ENCODE measurements at places on chromosomes 1 and 21.

- H3K4me3 ChIP-seq = no peak overlapping the region
- no peaks in the 10 kb centered on the region for H3K36me3 ChIP-seq
- H3K27me3 ChIP-seq = no peaks in the 10 kb centered on the region
- H3K27ac ChIP-seq = no peak overlapping the region
Observed at GRCh38 chr1:238364214-238364892, 473.6 kb upstream of the ZP4 start.

GRCh38 chr1:3948344-3948743 lies 48.3 kb upstream of the C1orf174 start:
- H3K4me1 ChIP-seq = peaks cover 3% of the 10 kb centered on the region
- DNase-seq = no peak
- H3K27me3 ChIP-seq = no peaks in the 10 kb centered on the region
- H3K4me3 ChIP-seq = no peak overlapping the region
- H3K36me3 ChIP-seq = no peaks in the 10 kb centered on the region

DNA sequence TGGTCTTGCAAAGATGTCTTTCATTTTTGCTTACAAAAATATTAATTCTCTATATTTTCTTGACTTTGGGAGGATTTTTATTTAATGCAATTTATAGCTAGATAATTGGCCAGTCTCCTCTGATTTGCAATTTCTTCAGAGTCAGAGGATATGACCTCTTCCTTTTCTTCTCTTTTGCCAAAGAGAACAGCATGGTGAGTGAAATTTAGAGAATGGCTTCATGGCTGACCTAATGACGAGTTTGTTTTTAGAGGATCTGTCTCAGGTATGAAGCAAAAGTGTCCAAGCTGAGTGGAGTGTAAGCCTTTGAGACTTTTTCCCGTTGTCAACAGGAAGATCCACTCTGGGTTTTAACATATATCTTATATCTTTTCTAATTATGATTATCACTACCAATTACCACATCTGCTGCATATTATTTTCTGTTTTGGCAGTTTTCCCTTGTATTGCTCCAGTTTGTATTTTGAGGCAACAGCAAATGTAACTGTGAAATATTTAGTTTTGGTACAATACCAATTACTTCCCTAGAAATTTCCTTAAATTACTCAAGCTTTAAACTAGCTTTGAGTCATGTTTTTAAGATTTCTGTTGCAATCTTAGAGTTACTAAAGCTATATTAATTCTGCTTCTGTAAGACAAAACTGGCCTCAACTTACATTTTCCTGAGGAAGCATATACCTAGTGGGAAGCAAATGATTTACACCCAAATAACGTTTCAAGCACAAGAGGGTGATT lies 332.8 kb upstream of the ZRANB2 start:
- H3K27ac ChIP-seq = no peak overlapping the region
- H3K4me1 ChIP-seq = no peaks in the 10 kb centered on the region
- peaks cover 3% of the 10 kb centered on the region for H3K27me3 ChIP-seq
- DNase-seq = no peak
- H3K4me3 ChIP-seq = no peak overlapping the region
- H3K36me3 ChIP-seq = no peaks in the 10 kb centered on the region

DNA sequence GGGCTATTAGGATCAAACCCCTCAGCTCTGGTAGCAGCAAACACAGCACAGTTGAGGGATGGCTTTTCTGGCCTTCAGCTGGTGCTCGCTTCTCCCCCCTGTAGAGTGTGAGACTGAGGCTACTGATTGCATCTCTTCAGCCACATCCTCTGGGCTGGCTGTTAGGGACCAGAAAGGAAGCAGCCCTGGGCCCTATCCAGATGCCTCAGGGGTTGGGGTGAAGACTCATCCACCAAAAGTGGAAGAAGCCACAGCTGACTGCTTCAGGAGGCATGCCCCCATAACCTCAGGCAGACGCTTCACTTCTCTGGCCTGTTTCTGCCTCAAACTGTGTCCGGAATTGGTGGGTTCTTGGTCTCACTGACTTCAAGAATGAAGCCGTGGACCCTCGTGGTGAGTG lies 6.2 kb upstream of the TMEM200B start:
- no peak for DNase-seq
- H3K4me3 ChIP-seq = no peak overlapping the region
- no peaks in the 10 kb centered on the region for H3K36me3 ChIP-seq
- no peaks in the 10 kb centered on the region for H3K4me1 ChIP-seq

DNA sequence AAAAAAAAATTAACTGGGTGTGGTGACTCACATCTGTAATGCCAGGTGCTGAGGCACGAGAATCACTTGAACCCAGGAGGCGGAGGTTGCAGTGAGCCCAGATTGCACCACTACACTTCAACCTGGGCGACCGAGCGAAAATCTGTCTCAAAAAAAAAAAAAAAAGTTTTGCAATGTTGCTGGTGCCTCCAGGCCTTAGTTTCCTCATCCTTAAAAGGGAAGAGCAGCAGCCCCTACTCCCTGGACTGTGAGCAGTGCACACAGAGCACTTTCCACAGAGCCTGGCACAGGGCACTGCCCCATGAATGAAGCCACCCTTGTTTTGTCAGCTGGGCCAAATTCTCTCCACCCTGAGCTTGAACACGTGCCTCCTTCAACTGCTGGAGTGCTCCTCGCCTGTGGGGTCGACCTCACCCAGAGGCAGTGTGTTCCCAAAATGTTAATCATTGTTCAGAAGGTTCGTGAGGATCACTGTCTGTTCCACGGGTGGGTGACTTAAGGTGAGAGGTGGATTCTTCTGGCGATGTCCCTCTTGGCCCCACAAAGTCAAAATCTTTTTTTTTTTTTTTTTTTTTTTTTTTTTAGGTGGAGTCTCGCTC lies 152.1 kb upstream of the TMEM51 start:
- H3K27me3 ChIP-seq = no peaks in the 10 kb centered on the region
- H3K36me3 ChIP-seq = no peaks in the 10 kb centered on the region
- H3K4me3 ChIP-seq = no peak overlapping the region
- H3K4me1 ChIP-seq = peaks cover 10% of the 10 kb centered on the region
- no peak overlapping the region for H3K27ac ChIP-seq
- no peak for DNase-seq

- no peak overlapping the region for H3K27ac ChIP-seq
- H3K27me3 ChIP-seq = no peaks in the 10 kb centered on the region
- H3K4me1 ChIP-seq = peaks cover 6% of the 10 kb centered on the region
- DNase-seq = no peak
- H3K4me3 ChIP-seq = no peak overlapping the region
- no peaks in the 10 kb centered on the region for H3K36me3 ChIP-seq
Observed at GRCh38 chr1:108049178-108049819, 84.3 kb upstream of the VAV3 start.
